ENCODE measurements at places on chromosomes 13 and 19.

- no peak for DNase-seq
These were observed 102.4 kb downstream of the KCTD12 start for GRCh38 chr13:76783798-76784197.

DNA sequence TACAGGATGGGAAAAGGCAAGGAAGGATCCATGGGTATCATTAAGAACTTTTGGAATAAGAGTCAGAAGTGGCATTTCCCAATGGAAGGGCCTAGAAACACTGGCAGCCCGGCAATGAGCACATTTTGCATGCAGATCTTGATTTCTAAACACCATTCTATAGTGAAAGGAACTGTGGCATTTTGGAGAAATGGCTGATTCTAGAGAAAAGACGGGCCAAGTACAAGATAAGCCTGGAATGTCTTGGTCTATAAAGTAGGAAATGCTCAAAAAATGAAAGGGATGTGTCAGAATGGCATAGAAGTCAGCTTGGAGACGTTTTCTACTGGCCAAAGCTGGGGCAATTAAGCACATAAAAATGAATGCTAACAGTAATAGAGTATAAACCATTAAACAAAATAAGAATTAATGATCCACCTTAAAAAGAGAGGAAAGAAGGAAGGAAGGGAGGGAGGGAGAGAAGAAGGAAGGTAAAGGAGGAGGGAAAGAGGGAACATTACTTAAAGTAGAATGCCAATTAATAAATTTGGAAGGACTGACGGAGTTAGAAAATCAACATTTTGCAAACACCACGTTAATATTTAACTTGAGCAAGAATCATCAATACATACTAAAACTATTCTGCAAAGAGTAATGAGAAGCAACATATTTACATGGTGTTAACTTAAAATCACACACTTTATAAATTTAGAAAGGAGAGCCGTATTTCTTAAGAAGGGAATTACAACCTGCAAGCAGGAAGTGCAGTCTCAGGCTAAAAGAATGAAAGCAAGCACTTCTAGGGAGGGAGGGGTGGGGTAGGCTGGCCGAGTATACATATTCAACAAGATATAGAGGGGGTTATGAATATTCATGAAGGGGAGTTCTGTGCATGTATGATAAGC, 78.9 kb downstream of the ANKRD10 start:
- DNase-seq = no peak

GRCh38 chr13:98275681-98276171, 98.7 kb upstream of the RNF113B start:
- no peak for DNase-seq

- DNase-seq = no peak
These were observed 1.9 kb downstream of the ZNF493 start for GRCh38 chr19:21398851-21399250.

GRCh38 chr19:32647361-32647760, 27.6 kb downstream of the ANKRD27 start:
- no peak for DNase-seq

DNA sequence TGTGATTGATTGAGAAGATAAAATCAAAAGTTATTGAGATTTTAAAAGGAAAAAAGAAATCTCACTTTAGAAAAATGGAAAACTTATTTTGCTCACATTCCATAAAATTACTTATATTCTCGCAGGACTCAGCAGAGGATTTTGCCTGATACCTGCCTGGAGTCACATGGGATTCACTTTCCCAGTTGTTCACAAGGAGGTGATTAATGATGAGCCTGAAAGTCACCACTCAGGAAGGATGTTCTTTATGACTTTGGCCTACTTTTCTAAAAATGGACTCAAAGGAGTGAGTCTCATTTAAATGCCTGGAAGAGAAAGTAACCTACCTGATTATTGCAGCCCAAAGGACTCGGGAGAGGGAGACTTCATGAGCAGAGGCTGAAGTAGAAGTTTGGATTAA, 34.5 kb upstream of the FAM216B start:
- no peak for DNase-seq

GRCh38 chr13:109819874-109820273, 33.5 kb upstream of the IRS2 start:
- DNase-seq = no peak

- peak; percentile 75 for DNase-seq
These were observed 5.2 kb upstream of the ZNF579 start for GRCh38 chr19:55585658-55586339.

- peak; percentile 2 for DNase-seq
These were observed 378.5 kb downstream of the LMO7 start for GRCh38 chr13:76014406-76015318.

GRCh38 chr19:31310432-31311133, 38.7 kb downstream of the TSHZ3 start:
- DNase-seq = no peak

- DNase-seq = no peak
These were observed 3.6 kb downstream of the ONECUT3 start for GRCh38 chr19:1756705-1757465.

DNA sequence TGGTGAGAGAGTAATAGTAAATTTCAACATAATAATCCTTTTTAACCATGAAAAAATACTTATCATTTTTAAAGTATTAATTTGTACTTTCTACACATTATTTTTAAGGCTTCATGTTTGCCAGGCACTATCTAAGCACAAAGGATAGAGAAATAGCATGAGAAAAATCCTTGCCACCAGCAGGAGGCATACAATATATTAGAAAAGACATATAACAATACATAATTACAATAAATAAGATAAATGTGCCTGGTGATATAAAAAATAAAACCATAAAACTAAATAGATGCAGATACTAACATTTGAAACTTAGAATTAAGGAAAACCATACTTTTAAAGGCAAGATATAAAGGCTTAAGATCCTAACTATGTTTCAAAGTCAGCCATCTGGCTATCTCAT, 1256.4 kb downstream of the DIAPH3 start:
- DNase-seq = no peak

GRCh38 chr13:78620936-78621470, 17.7 kb upstream of the POU4F1 start:
- DNase-seq = no peak

- peak; percentile 6 for DNase-seq
These were observed 15.9 kb downstream of the SUGP1 start for GRCh38 chr19:19304186-19304965.

DNA sequence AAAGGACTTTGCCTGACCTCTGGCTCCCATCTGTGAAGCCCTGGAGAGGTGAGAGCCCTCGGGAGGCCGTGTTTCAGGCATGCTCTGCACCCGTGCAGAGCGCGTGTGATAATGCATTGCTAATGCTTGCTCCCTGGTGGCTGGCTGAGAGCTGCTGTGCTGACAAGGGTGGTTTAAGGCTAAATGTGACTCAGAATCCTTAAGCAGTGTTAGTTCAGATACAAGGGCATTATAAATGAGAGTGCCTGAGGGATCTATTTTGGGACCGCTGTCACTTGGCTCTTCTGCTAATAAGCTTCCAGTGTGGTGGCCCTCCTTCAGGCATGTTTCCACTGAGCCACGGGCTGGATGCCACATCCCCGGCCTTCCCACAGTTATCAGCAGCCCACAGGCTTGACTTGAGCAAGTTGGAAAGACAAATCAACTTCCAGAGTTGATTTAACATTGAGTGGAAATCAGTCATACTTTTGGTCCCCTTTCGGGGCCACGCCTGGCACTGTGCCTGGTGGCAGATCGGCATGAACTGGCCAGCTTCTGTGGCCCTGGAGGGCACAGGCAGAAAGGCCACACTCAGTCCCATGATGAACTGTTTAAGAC, 17.0 kb downstream of the ALOX5AP start:
- DNase-seq = no peak

- DNase-seq = peak; percentile 71
These were observed 3.5 kb downstream of the FZR1 start for GRCh38 chr19:3509566-3509989.

DNA sequence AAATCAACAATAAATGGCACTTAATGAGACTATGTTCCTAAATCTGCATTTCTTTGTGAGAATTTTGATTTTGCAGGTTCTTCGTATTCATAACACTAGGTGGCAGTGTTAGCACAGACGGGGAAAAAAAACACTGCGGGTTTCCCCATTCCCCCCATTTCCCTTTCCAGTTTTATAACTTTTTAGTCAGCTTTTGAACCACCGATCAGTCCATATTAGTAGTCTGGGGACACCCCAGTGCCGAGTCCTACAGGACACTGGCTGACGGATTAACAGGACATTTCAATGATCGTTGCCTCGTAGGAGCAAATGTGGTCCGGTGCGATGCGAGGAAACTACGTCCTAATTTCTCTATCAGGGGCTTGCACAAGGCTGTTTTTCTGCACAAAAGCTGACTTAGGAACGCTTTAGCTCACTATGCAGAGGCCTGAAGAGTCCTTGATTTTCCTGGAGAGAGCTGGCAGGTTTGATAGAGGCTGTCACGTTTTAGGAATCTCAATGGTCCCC, 234.3 kb downstream of the LMO7 start:
- peak; percentile 37 for DNase-seq

DNA sequence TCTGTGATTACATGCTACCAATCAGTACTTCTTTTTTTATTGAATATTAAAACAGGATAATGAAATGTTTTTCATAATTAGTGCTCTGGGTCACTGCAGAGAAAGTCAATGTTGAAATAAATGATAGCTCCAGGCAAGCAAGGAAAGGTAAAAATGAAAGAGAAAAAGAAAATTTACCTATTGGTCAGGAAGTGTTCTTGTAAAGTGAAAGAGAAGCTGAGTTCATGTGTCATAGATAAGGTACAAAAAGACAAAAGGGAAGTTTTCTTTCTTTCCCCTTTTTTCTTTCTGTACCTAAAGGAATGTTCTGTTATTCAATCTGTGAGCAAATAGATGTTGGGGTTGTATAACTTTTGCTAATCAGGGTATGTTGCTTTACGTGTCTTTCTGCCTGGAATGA, 197.0 kb downstream of the PCDH9 start:
- DNase-seq = no peak

DNA sequence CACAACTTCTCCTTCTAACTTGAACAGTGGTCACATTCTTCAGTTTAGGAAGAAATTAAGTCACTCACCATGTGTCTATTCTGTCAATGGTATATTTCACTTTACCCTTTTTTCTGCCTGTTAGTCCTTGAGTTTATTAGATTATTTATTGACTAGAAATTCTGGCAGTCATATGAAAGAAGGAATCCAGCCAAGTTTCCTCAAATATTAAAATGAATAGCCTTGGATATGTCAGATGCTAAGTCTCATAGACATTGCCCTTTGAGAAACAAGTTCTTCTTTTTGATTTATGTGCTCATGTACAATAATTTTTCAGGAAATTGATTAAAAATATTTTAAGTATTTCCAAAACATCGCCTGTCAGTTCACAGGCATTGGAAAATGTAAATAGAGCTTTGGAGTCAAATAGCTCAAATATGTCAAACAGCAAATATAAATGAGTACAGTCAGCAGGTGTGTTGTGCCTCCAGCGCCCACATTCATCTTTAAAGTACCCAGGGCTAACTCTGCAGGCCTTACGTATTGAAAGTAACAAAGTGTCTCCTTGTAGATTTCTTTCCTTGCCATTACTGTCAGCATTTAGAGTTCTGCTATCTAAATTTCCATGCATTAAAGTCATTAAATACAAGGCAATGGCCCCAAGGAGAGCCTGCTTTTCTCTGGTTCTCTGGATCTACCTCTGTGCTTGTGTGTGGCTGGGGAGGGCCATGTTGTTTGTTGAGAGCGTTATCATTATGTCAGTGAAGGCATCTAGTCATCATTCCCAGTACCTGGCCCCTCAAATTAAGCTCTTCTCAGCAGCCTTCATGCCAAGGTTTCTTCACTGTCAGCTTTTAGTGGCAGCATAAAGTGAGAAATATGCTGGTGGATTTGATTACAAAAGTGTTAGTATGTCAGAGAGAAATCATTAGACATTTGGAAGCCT, 76.3 kb upstream of the TRPC4 start:
- DNase-seq = no peak

DNA sequence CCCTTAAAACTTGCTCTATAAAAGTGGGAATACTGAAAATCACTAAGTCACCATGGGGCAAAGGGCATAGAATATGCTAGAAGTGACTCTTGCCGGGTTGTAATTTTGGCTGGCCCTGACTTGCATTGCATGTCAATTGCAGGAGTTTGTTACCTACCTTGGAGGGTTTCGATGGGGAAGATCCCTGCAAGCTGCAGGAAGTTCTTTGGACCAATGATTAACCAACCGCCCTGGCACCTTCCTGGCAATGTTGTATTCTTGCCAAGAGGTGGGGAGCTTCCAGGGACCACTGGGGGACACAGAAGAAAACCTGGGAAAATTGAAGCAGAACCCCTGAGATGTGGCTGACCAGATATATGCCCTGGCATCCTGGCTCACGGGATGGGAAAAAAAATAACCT, 235.8 kb downstream of the B3GLCT start:
- DNase-seq = no peak

DNA sequence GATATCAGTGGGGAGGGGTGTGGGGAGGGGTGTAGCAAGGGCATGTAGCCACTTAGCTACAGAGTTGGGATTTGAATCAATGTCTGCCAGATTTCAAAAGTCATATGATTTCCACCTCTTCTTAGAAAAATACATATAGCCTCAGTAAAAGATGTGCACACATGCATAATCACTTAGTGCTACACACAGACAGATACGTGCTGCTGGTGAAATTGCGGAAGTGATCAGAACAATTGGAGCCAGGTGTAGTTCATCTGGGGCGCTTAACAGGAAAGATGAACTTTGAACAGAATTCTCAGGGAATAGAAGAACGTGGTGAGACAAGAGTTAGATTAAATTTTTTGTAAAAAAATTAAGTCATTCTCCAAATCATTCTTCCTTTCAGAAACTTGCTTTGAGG, 333.1 kb downstream of the KCNRG start:
- DNase-seq = no peak

GRCh38 chr13:43307921-43308433, 284.6 kb downstream of the DNAJC15 start:
- peak; percentile 28 for DNase-seq

Measured in AG08396 (cell line).